ENCODE measurements at places on chromosomes 6 and 20. TPM values are rescaled to one million over a fixed set of nuclear protein-coding genes. Genes with fewer than 3 reads are reported as not detected.

Gene ULBP1
- total RNA-seq, result 9.6 TPM

Gene BFSP1
- total RNA-seq, result 2.1 TPM

Gene FKBP1C
- total RNA-seq, result 0.34 TPM

Gene CST2
- not detected for total RNA-seq

Gene KIAA0408
- total RNA-seq, result not detected

Gene MYO6
- total RNA-seq, result 31.1 TPM

Gene RRAGD
- total RNA-seq, result 5.1 TPM

Gene DOK5
- total RNA-seq, result not detected

Gene SHLD1
- 4.1 TPM for total RNA-seq

Gene RALGAPB
- total RNA-seq, result 51.0 TPM

Gene RUNX2
- 0.34 TPM for total RNA-seq

Gene TMEM244
- total RNA-seq, result not detected

All from nasal cavity respiratory epithelium epithelial cell of viscerocranial mucosa (primary cell).